ENCODE measurements at places on chromosomes 16 and 17.

DNA sequence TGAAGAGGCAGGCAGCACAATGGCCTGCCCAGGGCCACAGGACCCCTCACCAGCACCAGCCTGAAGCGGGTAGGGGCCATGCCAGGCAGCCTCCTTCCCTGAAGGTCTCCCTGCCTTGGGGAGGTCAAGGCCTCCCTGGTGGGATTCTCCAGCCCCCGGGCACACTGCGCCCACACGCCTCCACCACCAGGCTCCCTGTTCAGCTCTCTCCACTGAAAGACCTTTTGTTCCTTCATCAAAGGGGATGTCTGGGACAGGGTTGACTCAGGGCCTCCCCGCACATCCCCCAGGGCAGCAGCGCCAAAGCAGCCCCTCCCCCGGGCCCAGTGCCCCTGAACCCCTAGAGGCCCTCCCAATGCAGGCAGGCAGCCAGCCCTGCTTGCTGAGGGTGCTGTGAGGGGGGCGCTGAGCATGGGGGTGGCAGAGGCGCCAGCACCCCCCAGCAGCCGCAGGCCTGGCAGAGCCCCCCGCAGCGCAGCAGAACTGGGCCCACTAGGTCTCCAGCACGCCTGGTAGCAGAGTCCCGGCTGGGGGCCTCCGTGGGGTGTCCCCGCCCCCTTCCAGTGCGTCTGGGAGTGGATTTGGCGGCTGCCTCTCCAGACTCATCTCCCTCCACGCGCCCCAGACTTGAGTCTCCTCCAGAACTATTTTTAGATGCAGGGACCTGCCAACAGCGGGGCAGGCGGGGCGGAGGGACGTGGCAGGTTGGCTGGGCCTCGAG lies 13.1 kb downstream of the BCAR1 start:
- DNase-seq: no peak

- DNase-seq: no peak
These were observed 46.2 kb downstream of the XPO6 start for GRCh38 chr16:28165598-28165997.

- DNase-seq: peak; percentile 7
These were observed 33.1 kb downstream of the ARL4D start for GRCh38 chr17:43431714-43432523.

DNA sequence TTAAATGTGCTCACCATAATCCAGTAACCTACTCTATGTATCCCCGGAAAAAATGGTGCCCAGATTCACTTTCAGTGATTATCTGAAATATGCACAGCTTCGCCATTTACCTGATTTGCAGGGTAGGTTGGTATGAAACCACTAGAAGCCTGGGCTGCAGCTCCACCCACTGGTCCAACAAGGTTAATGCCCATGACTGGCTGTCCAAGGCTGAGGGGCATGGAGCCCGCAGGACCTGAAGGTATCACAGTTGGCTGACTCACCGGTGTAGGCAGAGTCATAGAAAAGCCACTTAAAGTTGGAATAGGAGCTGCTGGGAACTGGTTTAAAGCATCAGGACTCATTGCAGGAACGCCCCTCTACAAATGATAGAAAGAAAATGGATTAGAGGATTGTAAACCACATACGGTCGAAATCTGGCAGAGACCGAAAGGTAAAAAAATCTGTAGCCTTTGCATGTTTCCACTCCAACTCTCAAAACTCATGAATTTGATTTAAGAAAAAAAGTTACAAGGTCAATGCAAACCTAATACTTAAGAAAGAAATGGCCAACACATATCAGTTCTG lies 38.6 kb downstream of the SYNRG start:
- DNase-seq: peak; percentile 7

DNA sequence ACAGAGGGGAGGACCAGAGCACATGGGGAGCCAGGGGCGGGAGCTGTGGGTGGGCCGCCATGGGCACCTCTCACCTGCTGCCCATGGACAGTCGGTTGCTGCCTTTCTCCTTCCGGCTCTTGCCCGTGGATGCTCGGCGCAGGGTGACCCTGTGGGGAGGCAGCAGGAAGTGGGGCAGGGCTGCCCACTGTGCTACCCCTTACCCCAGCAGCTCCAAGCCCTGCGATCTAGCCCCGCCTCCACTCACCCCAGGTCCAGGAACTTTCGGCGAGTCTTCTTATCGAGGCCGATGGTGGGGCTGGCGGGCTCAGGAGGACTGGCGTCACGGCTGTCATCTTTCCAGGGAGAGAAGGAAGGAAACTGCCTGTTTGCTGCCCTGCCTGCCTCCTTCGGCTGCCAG lies 14.2 kb downstream of the SAMD14 start:
- no peak for DNase-seq

DNA sequence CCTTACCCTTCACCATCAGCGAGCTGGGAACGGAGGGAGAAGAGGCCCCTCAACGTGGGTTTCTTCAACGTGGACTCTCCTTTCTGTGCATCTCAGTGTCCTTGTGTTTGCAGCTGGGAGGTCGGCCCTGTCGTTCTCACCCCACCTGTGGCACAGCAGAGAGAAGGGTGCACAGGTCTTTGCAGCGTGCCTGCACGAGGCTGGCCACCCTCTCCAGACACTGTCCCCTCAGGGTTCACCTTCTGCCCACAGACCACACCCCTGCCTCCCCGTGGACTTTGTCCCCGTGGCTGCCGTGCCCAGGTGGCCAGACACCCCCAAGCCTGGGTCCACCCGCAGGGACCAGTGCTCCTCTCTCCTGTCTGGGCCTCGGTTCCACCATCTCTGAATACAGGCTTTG lies 7.3 kb upstream of the WDR45B start:
- DNase-seq: no peak

DNA sequence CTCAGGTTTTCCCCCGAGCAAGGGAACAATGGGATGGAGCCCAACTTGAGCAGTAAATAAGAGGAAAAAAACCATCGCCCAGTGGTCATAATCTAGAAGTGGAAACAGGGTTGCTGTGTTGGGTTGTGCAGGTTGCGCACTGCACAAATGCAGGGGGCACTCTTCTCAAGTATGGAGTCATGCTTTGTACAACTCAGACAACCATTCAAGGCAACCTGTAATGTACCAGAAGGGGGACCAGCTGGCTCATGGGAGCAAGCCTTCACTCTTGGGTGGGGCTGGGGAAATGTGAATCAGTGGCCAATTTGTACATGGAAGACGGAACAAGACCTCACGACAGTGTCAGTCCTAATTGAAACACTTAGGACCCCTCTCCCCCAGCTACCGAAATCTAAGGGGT lies 23.9 kb upstream of the LITAF start:
- no peak for DNase-seq

GRCh38 chr17:68646626-68647526 lies 45.7 kb upstream of the FAM20A start:
- peak; percentile 92 for DNase-seq

DNA sequence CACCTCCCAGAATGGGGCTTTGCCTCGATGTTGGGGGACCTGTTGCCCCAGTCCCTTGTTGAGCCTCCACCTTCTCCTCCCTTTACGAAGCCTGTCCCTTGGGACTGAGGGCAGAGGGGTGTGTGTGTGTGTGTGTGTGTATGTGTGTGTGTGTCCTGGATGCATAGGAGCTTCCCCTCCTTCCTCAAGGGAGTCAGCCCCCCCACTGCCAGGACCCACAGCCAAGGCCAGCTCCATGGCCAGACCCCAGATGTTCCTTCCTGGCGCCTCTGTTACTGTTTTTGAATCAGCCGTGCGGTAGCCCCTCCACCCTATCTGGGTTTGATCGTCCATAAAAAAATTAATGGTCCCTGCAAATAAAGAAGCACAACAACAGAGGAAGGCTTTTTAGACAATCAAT lies 17.7 kb upstream of the DOK4 start:
- DNase-seq: no peak

DNA sequence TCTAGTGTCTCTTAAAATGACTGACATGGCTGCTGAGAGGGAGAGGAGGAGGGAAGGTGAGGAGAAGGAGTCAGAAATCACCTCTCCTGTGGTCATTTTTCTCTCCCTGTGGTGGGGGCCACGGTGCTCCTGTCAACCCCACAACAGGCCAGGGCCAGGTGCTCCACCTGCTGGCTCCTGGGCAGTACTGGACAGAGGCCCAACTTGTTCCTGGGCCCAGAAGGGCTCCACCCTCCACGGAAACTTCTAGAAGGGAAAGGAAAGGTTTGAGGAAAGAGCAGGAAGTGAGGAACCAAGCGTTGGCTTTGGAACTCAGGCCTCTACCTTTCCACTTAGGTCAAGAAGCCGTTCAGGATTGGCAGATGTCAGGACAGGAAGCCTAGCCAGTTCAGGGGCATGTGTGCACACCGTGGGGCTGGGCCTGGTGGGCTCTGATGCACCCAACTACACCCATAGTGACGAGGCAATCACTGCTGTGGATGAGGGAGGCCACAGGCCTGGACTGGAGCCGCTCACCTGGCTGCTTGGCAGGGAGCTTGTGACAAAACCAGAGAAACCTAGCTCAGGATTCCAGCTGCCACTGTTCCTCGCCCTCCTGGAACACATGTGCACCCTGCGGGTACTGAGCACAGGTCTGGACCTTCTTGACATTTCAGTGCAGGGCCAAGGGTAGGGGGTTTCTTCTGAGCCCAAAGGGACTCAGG lies 36.1 kb downstream of the WNT3 start:
- no peak for DNase-seq

Measured in NCI-H748 treated with DMSO at 0.1 percent for 48 hours (cell line).